ENCODE measurements at places on chromosomes 16 and 17.

DNA sequence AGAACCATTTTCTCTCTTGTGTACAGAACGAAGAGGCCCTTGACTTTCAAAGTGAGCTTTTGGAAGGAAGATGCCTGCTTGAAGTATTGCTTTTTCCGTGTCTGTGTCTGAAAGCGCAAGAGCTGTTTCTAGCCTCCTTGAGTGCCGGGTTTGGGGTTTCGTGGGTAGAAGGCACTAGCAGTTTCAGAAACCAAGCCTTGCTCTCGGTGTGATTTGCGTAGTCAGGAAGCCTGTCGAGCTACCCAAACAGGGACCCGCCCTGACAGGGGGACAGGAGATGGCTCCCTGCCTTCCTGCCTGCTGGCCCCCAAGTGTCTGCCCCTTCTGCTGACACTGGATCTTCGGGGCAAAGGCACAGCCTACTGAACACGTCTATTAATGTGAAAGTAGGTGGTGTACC lies 322.0 kb downstream of the MAF start:
- DNase-seq: peak; percentile 33

DNA sequence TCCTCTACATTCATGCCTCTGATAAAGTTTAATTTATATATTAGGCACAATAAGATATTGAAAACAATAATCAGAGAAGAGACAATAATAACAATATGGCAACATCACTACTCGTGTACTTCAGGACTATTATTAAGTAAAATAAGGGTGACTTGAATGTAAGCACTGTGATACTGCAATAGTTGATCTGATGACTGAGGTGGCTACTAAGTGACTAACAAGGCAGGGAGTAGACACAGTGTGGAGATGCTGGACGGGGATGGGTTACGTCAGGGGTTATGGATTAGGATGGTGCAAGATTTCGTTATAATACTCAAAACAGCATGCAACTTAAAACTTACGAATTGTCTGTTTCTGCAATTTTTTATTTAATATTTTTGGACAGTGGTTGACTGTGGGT lies 32.5 kb downstream of the CYLD start:
- DNase-seq: no peak

DNA sequence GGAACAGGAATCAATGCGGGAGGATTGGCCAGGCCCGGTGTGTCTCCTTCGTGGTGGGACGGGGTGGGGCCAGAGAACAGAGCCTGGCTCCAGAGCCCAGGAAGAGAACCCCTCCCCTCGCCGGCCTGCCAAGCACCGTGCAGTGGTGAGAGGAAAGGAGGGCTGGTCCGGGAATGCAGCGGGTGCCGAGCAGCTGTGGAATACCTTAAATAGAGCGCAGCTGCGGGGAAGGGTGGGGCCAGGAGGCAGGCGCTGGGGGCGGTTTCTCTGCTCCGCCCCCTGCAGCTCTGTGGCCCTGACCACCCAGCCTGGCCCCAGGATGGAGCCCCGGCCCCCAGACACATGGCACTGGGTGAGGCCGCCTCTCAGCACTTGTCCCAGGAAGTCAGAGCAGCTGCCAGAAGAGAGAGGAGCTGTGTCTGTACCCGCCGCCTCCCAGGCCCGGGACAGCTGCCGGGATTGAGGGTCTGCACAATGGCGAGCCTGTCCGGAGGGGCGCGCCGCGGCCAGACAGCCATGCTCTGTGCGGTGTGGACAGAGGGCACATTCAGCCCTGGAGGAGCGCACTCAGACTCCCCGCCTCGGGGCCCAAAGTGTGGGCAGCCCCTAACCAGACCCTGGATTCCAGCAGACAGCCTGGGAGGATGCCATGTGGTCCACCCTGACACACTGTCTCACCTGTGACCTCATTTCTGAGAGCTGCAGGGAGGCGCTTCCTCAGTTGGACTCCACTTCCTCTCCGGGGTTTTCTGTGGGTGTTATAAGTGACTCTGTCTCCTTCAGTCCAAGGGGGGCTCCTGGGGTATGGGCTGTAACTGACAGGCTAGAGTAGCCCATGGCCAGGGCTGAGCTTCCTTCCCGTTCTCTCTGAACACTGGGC lies 268.8 kb downstream of the SEC14L1 start:
- DNase-seq: no peak

DNA sequence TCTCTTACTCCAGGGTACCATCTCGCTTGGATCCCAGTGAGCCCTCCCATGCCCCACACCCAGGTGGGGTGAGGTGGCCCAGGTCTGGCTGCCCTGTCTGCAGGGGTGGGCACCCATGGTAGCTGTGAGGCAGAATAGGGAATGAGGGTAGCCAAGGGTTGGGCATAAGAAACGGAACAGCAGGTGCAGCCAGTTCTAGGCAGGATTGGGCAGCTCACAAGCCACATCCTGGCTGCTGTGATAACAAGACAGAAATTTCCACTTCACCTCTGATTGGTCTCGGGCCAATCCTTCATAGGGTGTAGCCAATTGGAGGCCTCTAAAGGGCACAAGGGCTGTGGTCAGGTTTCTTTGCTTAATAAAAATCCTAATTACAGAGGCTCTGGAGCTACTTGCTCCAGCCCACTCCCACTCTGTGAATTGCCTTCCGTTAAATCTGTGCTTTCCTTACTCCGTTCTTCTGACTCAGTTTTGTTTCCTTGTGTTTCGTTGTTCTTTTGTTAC lies 1.5 kb upstream of the ARHGDIG start:
- no peak for DNase-seq

DNA sequence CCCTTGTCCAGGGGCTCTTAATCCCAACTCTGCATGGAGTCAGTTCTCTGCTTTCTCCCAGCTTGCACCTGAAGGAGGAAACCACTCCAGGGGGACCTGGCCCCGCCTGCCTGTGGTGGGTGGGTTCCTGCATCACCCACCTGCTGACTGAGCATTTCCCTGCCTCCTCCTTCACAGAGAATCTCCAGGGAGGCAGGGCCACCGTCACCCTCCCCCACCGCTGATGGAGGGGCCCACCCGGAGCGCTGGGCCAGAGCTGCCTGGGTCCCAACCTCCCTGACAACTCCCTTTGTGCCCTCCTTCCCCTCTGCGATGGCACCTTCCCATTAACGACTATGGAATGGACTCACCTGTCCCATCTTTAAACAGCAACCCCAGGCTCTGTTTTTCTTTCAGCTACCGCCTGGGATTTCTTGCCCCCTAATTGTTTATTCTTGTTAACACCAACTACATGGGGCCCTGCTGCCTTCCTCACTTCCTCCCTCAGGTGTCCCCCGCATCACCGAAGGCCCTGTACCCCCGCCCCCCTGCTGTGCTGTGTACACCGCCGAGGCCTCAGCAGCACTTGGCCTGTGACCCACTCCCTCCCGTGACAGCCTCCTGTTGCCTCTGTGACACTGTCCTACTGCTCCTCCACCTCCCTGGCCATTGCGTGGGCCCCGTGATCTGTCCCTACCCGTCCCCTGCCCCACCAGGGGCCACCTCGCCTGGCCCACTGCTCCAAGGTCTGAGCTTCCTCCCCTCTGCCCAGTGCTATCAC lies 842 bp upstream of the TEDC2 start:
- DNase-seq: no peak

- no peak for DNase-seq
Measured at GRCh38 chr17:47231334-47231733, 22.2 kb downstream of the MYL4 start.

DNA sequence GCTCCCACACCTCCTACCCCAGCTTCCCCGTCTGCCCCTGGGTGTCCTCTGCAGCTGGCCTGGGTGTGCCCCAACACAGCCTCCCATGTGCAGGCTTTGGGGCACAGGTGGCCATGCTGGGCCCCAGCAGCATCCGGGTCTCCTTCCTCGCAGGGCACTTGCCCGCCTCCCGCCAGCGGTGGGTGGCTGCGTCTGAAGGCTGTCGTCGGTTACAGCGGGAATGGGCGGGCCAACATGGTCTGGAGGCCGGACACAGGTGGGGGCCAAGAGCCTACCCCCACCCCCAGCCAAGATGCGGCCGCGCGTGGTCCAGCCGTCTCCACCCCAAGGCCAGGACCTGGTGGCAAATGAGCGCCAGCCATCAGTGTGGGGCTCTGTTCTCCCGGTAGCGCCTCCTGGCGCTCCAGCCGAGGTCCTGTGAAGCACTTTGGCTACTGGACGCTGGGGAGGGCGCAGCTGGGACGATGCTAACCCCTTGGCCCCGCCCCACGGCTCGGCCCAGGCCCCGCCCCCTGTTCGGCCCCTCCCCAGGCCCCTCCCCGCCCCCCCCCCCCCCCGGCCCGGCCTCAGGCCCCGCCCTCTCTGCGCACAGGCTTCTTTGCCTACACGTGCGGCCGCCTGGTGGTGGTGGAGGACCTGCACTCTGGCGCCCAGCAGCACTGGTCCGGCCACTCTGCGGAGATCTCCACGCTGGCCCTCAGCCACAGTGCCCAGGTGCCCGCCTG lies 7.3 kb upstream of the RHOT2 start:
- DNase-seq: peak; percentile 54

DNA sequence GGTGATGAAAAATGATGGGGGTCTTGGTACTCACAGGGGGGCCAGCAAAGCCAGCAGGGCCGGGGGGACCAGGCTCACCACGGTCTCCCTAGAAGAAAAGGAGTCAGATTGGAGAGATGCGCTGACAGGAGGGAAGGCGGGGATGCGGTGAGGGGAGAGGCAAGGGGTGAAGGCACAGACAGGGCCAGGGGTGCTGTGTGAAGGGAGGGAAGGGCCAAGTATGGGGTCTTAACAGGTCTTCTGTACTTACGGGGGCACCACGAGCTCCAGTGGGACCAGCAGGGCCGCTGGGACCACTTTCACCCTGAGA lies 11.2 kb downstream of the COL1A1 start:
- DNase-seq: no peak

GRCh38 chr16:85710732-85711131 lies 22.0 kb upstream of the GINS2 start:
- DNase-seq: no peak

DNA sequence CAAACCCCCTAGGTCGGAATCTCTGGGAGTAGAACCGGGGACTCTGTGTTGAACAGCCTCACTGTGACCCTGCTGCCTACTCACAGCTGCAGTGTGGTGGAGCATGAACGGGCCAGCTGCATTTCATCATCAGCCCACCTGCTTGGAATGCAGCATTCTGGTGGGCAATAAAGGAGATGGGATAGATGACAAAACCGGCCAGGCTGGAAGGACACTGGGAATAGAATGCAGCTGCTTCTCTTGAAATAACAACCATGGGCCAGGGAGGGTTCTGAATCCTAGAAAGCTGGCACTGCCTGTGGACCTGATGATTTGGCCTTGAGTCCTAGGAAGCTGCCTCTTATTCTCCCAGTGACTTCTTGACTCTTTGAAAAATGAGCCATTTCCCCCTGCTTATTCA lies 23.5 kb downstream of the CFAP97D1 start:
- no peak for DNase-seq

GRCh38 chr16:24723663-24724062 lies 5.8 kb upstream of the TNRC6A start:
- DNase-seq: no peak

- peak; percentile 57 for DNase-seq
Measured at GRCh38 chr16:50335196-50335958, 33.4 kb downstream of the BRD7 start.

DNA sequence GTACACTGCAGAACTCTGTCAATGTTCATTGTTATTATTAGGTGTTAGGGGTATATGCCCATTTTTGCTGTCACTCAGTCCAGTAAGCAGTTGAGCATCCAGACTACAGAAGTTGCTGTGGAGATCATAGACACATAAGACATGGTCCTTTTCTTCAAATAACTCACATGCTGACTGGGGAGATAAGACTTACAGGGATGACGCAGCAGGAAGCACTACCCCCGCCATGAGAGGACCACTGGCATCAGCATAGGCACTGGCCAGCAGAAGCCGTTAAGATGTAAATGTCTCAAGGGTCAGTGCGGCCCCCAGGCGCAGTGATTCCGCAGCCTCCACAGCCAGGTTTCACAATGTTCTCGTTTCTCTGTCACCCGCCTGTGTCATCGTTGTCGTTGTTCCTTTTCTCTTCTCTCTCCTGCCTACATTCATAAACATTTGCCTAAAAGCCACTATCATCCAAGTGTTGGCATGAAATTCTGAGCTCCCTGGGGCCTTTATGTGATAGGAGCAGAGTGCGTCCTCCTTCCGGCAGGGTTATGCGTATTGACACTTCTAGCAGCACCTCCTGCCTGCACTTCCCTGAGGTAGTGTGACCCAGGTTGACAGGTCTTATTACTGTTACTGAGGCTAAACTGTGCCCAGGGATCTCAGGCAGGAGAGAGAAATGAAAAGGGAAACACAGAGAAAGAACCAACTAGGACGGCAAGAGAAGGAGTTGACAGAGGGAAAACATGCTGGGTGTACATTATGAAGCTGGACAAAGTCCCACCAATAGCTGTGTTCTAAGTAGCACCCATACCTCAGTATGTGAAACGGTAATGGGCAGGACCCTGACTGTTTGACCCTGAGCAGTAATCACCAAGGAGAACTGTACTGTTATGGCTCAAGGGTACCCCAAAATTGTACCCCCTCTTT lies 17.9 kb downstream of the TANGO6 start:
- DNase-seq: no peak

Data from activated gamma-delta T cell treated with Interleukin-2 at 50 U/mL for 16 hours (primary cell).